NCI-H82 (cell line): ENCODE measurements at places on chromosomes 5 and 9.

GRCh38 chr9:96478829-96479371, 28.9 kb downstream of the HABP4 start:
- DNase-seq, result no peak

- no peak for DNase-seq
Observed at GRCh38 chr9:136341042-136341655, 13.8 kb downstream of the GPSM1 start.

DNA sequence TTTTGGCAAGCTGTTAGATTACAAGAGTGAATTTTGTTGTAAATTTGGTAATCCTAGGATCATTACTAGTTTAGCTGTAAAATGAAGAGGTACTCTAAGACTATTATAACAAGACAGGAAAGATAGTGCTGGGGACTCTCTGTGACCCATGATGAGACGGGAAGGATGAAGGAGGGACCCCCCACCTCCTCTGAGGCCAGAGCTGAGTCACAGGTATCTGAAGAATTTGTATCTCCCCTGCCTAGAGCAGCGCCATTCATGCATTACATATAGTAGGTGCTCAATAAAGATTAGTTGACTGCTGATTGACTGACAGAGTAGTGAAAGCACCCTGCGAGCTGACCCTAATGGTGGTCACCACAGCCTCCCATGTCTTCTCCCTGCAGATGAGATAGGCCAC, 202.8 kb downstream of the SNX18 start:
- no peak for DNase-seq

GRCh38 chr5:2183154-2184025, 300.7 kb upstream of the IRX4 start:
- no peak for DNase-seq

DNA sequence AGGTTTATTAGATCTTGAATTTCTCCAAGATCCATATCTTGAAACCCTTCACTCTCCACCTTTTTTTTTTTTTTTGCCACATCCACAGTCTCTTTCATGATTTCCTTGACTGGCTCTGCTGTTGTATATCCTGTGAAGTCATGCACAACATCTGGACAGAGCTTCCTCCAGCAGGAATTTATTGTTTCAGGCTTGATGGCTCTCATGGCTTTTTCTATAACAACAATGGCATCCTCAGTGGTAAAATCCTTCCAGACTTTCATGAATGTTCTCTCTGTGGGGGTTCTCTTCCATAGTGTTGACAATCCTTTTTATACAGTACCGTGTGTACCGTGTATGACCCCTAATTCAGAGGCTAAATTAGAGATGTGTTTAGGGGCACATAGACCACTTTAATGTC, 24.0 kb downstream of the RANBP17 start:
- DNase-seq, result no peak

- peak; percentile 92 for DNase-seq
Observed at GRCh38 chr9:96859461-96860198, 5.3 kb upstream of the ZNF782 start.

DNA sequence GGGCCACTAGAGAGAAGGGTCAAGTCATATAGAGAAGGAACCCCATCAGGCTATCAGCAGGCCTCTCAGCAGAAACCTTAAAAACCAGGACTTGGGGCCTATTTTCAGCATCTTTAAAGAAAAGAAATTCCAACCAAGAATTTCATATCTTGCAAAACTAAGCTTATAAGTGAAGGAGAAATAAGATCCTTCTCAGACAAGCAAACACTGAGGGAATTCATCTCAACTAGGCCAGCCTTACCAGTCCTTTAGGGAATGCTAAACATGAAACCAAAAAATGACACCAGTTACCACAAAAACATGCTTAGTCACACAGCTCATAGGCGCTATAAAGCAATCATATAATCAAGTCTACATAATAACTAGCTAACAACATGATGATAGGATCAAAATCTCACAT, 407.1 kb downstream of the LRRC70 start:
- no peak for DNase-seq

DNA sequence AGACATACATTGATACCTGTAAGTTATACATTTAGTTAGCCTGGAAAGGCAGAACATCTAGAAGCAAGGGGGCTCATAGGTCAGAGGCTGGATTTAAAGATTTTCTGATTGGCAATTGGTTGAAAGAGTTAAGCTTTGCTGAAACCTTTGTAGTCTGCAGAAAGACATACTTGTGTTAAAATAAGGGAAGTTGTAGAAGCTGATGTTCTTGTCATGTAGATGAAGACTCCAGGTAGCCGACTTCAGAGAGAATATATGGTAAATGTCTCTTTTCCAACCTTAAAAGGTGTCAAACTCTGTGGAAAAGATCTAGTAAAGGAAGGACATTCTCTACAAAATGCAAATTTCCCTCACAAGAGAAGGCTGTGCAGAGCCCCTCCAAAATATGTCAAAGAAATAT, 62.9 kb upstream of the ADAMTS16 start:
- no peak for DNase-seq

GRCh38 chr9:72290311-72290710, 74.7 kb downstream of the ZFAND5 start:
- DNase-seq, result no peak

GRCh38 chr9:34957492-34958410, at the start of gene PHF24:
Gene PHF24, plus strand, starts transcription at chr9:34958285. Its CDS starts 13,014 bp downstream, at chr9:34971299.
- DNase-seq, result peak; percentile 4

- peak; percentile 32 for DNase-seq
Observed at GRCh38 chr5:116442095-116442534, 132.5 kb downstream of the SEMA6A start.

GRCh38 chr9:38358390-38359296, 33.9 kb upstream of the ALDH1B1 start:
- no peak for DNase-seq

DNA sequence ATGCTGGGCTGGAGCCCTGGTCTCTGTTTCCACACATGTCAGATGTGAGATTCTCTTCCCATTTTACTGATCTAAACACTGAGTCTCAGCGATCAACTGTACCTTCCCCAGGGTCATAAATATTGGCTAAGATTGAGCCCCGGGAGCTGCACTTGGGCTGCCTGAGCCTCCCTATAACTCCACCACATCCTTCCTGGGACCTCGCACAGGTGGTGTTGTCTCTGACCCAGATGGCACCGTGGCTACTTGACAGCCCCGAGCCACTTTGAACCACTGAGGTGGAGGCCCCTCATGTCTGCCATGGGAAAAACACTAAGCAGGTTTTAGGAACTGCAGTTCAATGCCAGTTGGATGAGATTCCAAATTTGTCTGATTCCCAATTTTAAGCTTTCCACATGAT, 586.5 kb downstream of the IRX1 start:
- DNase-seq, result no peak

GRCh38 chr5:143586781-143587362, 183.4 kb upstream of the NR3C1 start:
- no peak for DNase-seq

DNA sequence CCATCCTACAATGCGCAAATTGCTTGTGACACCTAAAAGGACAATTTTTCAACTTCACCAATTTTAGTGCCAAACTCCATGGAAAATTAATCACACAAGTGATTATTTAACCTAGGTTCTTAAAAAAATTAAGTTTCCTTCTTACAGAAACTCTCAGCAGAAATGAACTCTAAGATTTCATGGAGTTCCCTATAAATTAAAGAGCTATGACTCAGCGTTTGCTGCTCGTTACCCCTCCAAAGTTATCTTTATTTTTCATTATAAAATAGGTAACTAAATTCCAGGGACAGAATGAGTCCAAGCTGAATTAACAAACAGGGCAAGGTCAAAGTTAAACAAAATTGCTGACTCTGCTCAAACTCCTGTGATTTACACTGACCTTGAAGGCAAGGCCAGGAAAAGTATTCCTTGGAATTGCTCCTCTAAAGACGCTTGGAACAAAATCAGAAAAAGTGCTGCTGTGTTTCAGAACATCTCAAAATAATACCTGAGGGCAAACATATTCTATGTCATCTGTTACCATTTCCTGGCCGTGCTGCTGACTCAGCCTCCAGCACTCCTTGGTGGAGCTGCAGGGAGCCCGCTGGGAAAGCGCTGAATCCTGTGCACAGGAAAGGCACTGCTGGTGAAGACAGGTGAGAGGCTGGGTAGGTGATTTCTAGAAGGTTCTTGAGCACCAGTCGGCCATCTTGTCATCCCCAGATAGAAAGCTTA, 2.5 kb upstream of the CMBL start:
- DNase-seq, result no peak

GRCh38 chr9:20996809-20997208, 34.6 kb downstream of the HACD4 start:
- no peak for DNase-seq

DNA sequence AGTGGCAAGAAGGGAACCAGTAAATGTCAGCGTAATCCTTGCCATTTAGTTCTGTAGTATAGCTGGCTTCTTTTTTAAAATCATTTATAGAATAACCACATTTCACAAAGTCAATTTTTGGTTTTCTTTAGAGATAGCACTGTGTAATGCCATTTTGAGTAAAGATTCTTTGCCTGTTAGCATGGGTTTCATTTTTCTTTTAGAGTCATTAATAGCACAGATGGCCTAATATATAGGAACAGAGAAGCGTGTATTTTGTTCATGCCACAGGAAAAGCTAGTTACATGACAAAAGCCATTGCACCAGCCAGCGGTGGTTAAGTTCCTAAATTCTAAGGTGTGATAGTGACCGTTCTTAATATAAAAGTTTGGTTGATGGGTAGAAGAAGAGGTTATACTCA, 1363.9 kb downstream of the MAT2B start:
- DNase-seq, result no peak

- DNase-seq, result peak; percentile 52
Observed at GRCh38 chr5:72226950-72227349, 93.1 kb downstream of the MRPS27 start.

- DNase-seq, result peak; percentile 90
Observed at GRCh38 chr9:2620919-2621721, 467 bp upstream of the VLDLR start.

DNA sequence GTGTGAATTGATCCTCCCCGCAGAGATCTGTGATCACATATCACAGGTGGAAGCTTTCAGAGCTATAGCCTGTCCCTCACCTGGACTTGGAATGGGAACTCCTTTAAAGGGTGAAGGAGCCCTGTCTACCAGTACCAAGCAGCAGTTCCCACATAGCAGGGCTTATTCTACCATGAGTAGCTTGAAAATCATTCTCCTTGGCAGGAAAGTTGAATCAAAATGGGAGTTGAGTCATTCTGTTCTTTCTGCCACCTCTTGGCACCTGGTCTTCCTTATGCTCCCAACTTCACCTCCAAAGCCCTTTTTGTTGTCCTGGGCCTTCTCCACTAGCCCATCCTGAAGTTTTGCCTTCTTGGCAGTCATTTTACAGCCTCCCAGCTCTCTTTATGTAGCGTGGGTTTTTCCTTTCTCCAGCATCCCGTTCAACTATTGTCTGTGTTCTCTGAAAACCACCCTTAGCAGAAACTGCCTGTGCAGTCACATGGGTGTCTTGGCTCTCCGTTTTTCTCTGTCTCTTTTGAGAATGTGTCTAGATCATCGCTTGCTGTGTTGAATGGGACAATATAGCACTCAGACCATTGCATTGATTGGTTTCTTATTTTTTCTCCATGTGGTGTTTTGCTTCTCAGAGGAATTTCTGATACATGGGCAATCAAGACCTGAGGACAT, 222.2 kb downstream of the AOPEP start:
- DNase-seq, result no peak

GRCh38 chr9:116316246-116316645, 162.7 kb downstream of the PAPPA start:
- DNase-seq, result no peak

- no peak for DNase-seq
Observed at GRCh38 chr9:132606066-132606465, 23.7 kb downstream of the BARHL1 start.

GRCh38 chr9:93593144-93593658, 16.8 kb downstream of the PHF2 start:
- DNase-seq, result no peak

DNA sequence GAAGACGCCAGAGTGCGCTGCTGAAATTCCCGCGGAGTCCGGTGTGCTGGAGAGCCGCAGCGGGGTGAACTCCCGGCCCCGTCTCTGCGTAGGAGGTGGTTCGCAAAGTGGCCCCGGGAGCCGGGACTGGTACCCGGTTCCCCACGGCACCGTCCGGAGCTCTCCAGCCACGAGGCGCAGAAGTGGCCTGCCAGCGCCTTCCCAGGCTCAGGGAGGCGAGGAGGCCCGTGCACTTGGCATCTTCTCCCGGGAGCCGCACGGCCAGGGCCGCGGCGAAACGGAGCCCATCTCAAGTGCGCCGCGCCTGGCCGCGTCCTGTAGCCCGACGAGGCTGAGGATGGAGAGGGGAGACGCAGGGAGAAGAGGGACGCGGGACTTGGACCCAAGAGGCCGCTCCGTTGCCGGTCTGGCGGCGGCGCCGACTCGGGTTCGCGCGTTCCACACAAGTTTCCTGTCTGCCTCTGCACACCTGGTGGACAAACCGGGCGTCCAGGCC, 1.1 kb upstream of the IRX1 start:
- DNase-seq, result peak; percentile 21

- DNase-seq, result no peak
Observed at GRCh38 chr5:102700916-102701315, 54.2 kb upstream of the PAM start.

GRCh38 chr5:80917631-80918030, 42.5 kb upstream of the RASGRF2 start:
- DNase-seq, result no peak

DNA sequence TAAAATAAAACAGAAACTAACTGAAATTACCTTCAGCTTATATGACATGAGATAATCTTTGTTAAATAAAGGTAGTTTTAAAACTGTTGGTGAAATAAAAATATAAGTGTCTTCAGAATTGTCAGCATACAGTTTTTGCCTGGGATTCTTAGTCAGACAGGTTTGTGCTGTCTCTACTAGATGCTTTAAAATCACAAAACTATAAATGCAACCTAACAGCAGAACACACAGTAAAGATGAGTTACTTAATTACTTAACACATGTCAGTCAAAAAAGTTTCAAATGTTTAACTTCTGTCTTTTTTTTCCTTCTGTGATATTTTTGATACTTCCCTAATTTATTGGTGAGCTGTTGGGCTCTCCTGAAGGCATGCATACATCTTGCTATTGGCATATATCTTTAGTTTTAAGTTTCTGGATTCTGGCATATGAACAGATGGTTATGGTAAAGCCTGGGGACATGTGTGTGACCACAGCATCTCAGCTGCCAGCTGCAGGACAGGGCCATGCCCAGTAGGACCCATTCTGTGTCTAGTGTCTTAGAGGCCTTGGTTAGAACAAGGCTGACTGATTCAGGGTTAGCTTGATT, 231.1 kb upstream of the NUDT12 start:
- DNase-seq, result no peak

- no peak for DNase-seq
Observed at GRCh38 chr9:5854063-5854790, 21.3 kb upstream of the ERMP1 start.

DNA sequence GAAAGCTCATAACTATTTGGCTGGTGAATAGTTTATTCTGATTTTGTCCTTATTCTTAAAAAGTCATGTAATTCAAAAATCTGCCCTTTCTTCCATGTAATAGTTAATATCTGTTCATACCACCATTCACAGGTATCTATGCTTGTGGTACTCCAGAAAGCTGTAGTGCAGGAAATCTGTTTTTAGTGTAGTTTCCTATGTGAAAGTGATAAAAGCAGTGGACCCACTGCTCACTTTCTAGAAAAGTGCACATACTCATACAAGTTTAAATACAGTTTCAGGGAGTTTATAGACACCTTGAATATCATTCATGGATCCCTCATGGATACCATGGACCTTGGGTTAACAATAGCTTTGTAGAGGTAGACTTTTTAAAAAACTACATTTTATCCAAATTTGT, 20.2 kb downstream of the PBX3 start:
- no peak for DNase-seq
